Adipose tissue (tissue), 3 donors: ENCODE measurements at places on chromosomes 3 and 15. TPM values are rescaled to one million over a fixed set of nuclear protein-coding genes. Genes with fewer than 3 reads are reported as not detected.

The MLH1 gene
- 12.6 TPM for polyA plus RNA-seq

The LDHAL6B gene
- not detected for polyA plus RNA-seq

The CLDN16 gene
- not detected for polyA plus RNA-seq

The GTPBP8 gene
- 13.1 TPM for polyA plus RNA-seq

The ITIH1 gene
- not detected for polyA plus RNA-seq

The UBAP1L gene
- polyA plus RNA-seq = 2.2 TPM

The TLR9 gene
- 0.15 TPM for polyA plus RNA-seq

The CKMT1B gene
- polyA plus RNA-seq = 5.2 TPM

The TTC21A gene
- 2.1 TPM for polyA plus RNA-seq
